ENCODE measurements at places on chromosomes 7 and 10.
A peak's percentile ranks its signal among the peaks of the same experiment; 100 is the strongest.

GRCh38 chr7:125966278-125967048 is 1036.8 kb upstream of the POT1 start:
- no peak for DNase-seq

GRCh38 chr10:80436446-80437098 is 17.5 kb upstream of the TSPAN14 start:
- DNase-seq = no peak

DNA sequence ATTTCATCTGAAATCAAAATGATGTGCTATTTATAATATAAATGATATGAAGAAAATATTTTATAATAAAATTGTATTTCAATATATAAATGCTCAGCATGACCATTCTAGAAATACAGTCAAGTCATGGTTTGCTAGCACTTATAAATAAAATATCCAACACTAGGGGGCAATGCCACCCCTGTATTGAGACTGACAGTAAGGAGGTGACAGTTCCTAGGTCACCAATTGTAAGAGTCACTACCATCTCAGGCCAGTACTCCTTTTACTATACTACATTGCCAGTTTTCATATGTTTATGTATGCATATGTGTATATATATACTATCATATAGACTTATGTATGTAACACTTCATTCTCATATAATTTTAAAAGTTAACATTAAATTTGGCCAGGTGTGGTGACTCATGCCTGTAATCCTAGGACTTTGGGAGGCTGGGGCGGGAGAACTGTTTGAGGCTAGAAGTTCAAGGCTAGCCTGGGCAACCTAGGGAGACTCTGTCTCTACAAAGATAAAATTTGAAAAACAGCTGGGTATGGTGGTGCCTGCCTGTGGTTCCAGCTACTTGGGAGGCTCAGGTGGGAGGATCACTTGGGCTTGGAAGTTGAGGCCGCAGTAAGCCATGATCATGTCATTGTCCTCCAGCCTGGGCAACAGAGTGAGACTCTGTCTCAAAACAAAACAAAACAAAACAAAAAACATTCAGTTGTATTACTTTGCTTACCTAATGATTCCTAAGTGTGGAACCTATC is 2.4 kb upstream of the CNOT4 start:
- no peak for DNase-seq

DNA sequence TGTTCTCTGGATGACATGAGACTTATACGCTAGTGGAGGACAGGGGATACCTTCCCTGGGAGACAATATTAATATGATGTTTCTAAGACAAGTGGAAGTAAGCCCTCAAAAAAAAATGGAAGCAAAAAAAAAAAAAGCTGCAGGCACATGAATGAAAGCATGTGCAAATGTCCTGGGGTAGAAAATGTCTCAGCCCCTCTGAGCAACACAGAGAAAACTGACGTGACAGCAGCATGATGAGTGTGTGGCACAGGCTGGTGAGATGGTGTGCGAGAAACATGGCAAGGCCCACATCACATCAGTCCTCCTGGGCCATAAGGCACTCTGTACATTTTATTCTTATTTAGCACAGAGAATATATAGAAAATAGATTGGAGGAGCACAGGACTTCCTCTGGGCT is 254.7 kb upstream of the PFKP start:
- DNase-seq = no peak

DNA sequence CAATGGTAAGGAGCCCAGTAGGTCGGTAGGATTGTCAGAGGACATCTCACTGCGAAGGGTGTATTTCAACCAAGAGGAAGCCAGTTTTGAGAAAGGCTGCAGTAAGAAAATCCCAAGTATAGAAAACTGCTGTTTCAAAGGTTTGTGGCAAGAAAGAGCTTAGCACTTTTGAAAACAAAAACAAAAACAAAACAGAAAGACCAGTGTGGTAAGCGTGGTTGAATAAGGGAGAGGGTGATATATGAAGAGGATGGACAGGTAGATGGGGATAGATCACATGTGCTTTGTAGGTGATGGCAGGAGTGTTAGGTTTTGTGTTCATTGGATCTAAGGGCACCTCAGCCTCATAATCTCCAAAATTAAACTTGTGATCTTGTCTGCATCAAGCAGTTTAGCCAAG is 141.6 kb upstream of the WNT16 start:
- DNase-seq = no peak

DNA sequence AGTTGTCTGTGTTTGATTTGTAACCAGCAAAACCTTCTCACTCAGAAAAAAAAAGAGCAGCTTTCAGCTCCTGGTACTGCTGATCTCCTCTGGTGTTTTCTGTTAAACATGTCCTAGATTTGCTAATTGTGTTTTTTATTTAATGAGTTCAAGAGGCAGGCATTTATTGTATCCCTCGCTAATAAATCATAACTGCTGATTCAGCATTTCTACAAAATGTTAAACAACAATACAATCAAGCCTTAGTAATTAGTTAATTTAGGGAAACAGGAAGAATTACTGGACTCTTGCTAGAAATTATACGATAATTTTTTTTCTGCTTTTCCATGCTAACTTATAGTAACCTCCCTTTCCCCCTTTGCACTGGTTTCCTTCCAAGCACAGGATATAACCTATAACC is 66.8 kb upstream of the NRP1 start:
- DNase-seq = no peak

- no peak for DNase-seq
These were observed 21.2 kb downstream of the PDCD11 start for GRCh38 chr10:103417601-103418000.

DNA sequence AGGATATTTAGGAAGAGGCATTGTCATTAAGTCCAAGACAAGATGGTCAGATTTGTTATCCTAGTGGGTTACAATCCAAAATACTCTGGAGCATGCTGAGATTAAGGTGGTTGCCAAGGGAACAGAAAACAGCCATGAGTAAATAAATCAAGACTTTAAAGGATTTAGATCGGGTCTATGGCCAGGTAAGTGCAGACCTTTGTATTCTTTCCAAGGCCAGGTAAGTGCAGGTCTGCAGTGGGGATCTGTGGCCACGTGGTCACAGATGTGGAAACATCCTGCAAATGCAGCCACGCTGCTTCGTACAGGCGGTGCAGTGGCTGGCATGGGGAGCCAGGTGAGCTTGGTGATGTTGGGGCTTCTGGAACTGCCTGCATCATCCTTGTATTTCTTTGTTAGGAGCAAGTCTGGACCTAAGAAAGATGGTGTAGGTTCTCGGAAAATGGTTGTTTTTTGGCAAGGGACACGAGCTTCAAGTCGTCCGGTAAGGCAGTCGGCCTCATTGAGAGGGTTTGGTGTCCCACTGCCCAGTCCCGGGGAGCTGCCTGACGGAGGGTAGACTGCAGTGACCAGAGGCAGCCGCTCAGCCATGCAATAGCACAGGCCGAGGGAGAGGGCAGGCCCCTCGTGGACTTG is 21.8 kb downstream of the ZNF775 start:
- DNase-seq = no peak

GRCh38 chr10:92692697-92693533 is 3.2 kb downstream of the HHEX start:
- DNase-seq = no peak

GRCh38 chr7:19648791-19649190 is 60.0 kb downstream of the POLR1F start:
- no peak for DNase-seq

DNA sequence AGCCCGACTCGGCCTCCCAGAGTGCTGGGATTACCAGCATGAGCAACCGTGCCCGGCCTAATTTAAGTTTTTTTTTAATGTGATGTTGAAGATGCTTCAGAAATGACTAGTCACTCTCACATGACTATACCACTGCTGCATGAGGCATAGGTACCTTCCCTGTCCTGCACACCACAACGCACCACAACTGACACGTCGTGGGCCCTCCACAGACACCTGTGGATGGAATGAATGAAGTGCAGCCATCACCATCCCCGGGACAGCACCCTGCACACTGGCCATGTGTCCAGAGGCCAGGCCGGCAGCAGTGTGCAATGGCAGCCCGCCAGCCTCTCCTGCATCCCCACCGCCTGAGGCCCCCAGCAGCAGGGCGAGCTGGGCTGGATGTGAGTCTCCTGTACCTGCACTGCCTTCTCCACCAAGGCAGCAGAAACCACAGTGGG is 55.1 kb downstream of the VOPP1 start:
- DNase-seq = no peak

- DNase-seq = no peak
These were observed 35.3 kb upstream of the CDCA7L start for GRCh38 chr7:21980926-21981500.

GRCh38 chr10:72334825-72335393 is 19.8 kb downstream of the DNAJB12 start:
- peak; percentile 99 for DNase-seq

- DNase-seq = peak; percentile 79
These were observed 515 bp downstream of the BEND7 start for GRCh38 chr10:13528123-13528874.

DNA sequence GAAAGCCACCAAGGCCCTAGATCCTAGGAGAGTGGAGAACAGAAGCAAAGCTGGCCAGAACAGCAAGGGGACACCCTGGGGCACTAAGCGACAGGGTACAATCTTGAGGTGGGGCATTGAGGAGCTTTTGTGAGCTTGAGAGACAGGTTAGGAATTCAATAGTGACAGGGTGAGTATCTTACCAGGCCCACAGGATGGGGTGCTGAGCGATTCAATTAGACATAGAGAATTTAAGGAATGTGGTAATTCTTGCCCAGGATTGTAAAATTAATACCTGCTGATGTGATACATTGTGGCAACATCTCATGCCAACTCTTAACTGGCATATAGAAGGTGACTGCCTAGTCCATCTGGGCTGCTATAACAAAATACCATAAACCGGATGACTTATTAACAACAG is 14.0 kb downstream of the RBP3 start:
- DNase-seq = no peak

DNA sequence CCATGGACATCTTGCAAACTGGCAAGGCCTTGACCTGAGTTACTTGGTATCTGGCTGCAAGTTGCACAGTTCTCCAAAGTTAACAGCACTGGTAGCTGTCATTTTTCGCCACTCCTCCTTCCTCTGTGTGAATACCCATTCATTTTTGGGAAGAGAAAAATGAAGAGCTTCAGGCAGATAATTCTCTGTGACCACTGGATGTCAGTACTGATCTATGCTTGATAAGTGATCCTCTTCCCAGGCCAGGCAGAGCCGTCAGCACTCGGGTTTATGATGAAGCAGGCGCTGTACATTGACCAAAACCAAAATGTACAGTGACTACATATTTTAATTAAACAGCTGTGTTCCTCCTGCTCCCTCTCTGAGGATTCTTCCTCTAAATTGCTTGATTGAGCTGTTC is 55.9 kb upstream of the PDZD8 start:
- DNase-seq = no peak

DNA sequence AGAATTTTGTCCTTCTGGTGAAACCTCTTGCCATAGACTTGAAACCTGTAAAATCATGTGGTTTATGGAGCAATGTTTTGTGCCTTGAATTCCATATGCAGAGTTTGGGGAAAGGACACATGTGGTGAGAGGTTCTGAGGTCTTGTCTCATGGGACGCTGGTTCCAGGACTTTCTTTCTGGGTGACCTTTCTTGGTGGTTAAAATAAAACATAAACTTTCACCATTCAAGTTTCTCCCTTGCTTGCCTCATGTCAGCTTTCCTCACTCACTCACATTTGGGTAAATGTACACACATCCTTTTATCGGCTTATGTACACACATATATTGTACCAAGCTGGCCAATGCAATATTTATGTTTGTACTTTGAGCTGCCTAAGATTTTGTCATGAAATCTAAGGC is 144.9 kb upstream of the CELF2 start:
- no peak for DNase-seq

GRCh38 chr7:15399441-15399840 is 162.4 kb downstream of the AGMO start:
- DNase-seq = no peak

GRCh38 chr10:70668454-70668970 is 3.8 kb upstream of the ADAMTS14 start:
- peak; percentile 6 for DNase-seq

DNA sequence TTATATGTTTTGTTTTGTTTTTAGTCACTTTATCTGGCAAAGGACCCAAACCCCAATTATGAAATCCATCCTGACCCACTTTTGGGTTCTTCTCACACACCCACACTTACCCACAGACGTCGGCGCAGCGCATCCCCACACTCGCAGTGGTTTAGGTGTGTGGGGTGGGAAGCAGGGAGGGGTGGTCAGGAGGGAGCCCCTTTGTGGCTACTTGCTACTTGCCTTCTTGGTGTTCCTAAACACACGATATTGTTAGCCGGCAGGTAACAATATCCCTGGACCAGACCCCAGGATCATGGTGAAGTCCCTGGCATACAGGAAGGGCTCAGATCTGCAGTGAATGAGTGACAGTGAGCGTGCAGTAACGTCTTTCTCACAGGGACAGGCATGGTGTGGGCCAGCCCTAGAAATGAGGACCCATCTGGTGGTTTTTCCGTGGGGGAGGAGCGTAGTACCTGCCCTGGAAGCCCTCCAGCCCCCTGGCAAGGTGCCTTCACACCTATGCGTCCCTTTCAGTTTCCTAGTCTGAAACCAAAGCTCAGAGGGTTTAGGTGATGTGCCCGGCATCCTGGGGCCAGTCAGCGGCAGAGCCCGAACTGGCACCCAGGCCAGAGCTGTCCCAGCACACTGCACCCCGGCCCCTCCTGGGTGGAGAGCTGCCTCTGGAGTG is 4.4 kb downstream of the SPOCK2 start:
- peak; percentile 72 for DNase-seq

DNA sequence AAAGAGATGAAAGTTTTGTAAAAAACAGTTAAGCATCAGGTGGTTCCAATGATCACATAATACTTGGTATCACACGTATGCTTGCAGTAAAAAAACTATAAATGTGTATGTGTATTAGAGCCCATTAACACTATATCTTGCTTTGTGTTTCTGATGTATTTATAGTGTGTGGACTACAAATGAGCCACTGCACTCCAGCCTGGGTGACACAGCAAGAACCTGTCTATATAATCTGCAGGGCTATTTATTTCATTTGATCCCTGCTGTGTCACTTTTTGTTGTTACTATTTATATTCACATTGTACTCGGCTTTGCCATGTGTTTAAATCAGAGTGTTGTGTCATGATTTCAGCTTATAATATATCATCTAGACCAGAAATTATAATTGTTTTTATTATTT is 487.8 kb upstream of the TEX47 start:
- DNase-seq = no peak

GRCh38 chr7:100632951-100633717 is 8.2 kb downstream of the TFR2 start:
- peak; percentile 88 for DNase-seq

GRCh38 chr10:17416442-17417211 is 37.8 kb downstream of the ST8SIA6 start:
- DNase-seq = no peak

DNA sequence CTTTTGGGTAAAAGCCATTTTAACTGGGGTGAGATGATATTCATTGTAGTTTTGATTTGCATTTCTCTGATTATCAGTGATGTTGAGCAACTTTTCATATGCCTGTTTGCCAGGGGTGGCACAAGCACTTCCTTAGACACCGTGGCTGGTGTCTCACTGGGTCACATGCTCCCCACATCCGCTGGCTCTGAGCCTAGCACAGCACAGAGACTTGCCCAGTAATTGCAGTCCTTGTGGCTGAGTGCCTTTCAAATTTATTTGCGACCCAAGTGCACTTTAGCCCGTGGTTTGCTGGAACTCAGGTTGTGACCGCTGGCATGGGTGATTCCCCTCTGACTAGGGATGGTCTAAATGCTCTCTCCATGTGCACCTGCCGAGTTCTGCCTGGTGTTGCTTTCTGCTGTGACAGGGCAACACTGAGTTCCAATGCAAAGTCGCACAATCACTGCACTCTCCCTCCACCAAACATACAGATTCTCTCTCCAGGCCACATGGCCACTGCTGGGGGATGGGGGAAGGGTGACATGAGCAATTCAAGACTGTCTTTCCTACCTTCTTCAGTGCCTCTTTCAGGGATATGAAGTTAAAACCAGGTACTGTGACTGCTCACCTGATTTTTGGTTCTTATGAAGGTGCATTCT is 66.5 kb downstream of the ZNF277 start:
- DNase-seq = no peak
